ENCODE measurements at places on chromosomes 5 and 9.

DNA sequence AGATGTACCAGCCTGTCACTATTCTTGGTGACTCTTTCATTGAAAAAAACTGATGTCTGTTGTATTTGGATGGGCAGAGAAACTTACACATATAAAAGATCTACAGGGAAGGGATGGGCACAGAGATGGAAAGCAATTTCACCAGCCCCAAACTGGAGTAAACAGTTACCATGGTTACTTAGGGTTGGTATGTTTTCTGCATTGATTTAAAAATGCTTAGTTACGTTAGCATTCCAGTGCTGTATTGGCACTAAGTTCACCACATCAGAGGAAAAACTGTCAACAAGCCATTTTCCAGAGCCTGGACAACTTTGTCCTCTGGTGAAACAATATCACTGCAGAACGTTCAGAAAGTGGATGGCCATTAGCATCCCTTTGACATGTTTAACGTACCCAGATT is 28.0 kb downstream of the MARCHF3 start:
- no peak for DNase-seq

- DNase-seq = no peak
These were observed 134.1 kb downstream of the SEMA6A start for GRCh38 chr5:116440457-116441001.

DNA sequence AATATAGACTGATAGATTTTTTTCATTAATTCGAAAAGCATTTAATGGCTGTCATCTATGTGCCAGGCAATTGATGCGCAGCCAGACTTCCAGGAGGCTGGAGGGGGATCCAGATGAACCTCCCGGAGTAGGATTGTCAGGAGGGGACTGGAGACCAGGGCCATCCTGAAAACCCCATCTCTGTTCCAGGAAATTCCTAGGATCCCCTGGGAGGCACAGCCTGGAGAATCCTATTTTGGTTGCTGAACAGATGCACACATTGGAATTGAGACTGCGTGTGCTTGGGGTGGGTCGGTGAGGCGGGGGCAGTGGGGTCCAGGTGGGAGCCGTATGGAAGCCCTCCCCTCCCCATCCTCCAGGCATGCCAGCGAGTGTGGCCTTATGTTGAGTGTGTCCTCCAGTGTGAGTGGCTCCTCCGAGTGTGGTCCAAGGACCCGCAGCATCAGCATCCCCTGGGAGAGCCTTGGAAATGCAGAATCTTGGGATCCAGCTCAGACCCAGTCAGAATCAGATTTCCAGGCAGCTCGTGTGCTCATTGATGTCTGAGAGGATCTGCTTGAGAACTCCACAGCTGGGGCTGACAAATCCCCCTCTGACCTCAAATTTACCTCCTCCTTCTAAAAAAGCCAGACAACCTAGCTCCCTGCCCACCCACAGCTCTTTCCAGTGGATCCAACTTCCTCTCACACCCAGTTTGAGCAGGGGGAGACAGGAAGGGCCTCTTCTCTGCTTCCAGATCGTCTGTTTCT is 38.7 kb downstream of the ROPN1L start:
- no peak for DNase-seq

DNA sequence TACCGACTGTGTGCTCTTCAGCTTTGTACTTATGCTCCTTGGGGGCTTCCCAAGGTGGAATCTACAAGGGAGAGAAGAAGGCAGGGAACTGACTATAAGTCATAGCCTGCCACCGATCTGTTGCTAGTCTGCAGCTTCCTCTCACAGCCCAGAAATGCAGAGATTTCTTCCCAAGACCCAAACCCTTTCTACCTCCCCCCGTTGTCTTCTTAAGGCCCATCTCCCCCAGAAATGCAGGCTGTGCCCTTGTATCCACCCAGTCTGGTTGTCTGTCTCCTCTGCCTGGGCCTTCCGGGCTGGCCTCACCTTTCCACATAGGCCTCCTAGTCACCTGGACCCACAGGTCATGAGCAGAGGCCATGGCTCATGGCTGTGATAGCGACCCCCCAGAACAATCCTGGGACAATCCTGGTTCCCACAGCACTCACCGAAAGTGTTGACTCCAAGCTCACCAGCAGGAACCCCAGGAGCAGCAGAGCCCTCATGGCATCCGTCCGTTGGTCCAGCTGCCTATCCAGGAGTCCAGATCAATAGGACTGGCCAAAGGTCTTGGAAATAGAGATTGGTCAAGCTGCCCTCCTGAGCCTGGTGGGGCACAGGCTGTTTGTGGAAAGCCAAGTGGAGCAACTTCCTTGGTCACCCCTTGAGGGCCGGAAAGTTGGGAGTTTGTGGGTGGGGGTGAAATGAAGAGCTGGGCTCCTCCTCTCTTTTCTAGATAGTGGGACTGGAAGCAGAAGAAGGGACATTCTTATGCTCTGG is at the start of gene F12:
TSS of gene F12 (minus strand) at position 522 of the 759 bp plus-strand sequence. CDS start at position 485, 37 bp downstream.
- no peak for DNase-seq

GRCh38 chr9:132068605-132069004 is 11.1 kb downstream of the MED27 start:
- DNase-seq = no peak

GRCh38 chr5:42908086-42908485 is 96.4 kb upstream of the SELENOP start:
- no peak for DNase-seq

GRCh38 chr9:71254592-71255277 is 133.3 kb upstream of the TRPM3 start:
- DNase-seq = no peak

DNA sequence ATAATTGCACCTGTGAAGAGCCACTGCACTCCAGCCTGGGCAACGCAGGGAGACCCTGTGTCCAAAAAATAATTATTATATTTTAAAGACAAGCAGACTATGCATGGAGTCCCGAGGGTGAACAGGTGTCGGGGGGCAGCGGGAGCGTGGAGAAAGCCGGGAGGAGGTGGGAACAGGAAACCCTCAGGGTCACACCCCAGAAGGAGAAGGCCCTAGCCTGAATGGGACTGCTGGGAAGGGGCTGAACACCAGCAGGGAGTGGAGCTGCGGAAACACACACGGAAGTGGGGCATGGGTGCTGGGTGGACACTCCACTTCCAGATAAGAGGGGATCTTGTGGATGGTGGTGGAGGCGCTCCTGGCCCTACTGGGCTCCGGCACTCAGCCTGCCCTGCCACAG is 12.8 kb downstream of the SURF6 start:
- no peak for DNase-seq

DNA sequence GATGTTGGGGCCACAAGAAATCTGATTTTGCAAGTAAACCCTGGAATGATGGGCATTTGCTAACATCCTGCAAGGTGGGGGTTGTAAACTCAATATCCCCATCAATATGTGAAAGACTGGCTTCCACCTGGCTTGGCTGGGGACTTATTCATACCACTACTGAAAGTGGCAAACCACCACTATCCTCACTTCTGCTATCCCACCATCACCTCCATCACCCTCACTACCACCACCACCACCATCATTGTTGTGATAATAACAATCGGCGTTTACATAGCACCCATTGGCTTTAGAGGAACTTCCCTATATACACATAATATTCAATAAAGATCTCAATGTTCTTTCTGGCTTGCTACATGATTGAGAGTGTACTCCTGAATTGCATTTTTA is 224.7 kb upstream of the DAP start:
- no peak for DNase-seq

- DNase-seq = no peak
These were observed 40.0 kb upstream of the RICTOR start for GRCh38 chr5:39114155-39114554.

DNA sequence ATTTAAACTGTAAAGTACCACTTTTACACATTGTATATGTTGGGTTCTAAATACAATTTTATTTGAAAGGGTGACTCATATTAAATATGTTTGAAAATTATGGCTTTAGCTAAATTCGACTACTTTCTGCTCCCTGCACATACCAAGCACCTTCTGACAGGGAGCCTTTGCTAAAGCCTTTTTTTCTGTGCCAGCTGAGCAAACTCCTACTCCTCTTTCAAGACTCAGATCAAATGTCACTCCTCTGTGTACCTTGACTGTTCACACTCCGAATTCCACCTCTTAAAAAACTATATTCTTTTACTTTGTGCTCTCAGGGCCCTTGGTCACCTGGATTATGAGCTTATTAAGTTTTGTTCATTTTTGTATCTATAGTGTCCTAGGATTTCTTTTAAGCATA is 6.5 kb upstream of the OXCT1 start:
- DNase-seq = no peak

GRCh38 chr5:166262395-166262794 is 2029.0 kb upstream of the WWC1 start:
- DNase-seq = no peak

- no peak for DNase-seq
These were observed 251.4 kb upstream of the IL12B start for GRCh38 chr5:159581502-159582249.

DNA sequence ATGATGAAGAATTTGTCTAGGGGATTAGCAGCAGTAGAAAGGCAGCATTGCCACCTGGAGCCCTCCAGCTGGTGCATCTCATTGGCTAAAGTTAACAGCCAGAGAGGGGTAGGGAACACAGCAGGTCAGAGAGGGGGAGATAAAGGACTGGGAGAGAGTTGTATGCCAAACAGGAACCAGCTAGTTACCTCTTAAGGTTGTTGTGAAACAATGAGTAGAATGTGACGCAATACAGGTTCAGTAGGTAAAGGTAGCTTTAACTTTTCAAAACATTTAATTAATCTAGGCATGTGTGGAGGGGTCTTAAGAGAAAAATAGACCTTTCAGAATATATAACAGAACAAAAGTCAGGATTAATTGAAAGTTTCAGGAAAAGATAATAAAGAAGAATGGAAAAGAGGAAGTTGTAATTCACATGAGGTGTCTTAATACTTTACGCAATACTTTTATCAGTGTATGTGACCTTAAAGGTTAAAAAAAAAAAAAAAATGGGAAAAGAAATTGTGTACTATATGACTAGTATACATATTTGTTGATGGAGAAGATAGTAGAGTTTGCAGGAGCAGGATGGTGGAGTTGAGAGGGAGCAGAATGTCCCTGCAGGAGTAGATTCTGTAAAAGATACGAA is 14.3 kb downstream of the FBXO38 start:
- no peak for DNase-seq

DNA sequence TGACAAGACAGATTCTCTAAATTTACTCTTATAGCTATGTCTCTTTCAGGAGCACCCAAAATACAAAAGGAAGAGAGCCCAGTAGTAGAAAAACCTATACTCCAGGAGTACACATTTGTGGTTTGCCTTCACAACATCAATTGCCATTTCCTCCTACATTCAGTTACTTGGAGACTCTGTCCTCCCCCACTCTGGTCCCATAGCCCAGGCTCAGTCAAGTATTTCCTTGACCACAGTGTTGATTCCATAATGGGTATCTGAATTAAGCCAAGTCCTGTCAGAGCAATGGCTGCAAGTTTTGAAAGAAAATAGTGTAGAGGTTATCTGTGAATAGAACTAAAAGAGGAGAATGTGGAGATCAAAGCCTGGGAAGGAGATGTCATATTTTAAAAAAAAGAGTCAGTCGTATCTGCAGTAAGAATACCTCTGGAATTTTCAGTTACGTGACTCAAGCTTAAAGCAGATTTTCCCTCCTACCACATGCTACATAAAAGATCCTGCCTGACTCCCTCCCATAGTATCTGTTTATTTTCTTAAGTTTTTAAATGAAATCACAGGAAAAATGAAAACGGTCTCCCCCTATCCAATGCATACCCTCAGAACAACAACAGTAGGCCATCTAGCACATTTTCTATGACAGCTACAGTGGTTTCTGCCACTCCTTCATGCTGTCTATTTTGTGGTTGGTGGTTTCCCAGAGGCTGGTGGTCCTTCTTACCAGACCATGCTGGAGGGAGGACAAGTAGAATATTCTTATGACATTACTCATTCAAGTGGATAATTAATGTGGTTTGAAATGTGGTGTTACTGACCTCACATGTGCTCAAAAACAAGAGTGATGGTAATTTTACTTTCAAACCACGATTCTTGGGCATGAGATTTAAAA is 249.7 kb upstream of the TMEM161B start:
- DNase-seq = no peak

DNA sequence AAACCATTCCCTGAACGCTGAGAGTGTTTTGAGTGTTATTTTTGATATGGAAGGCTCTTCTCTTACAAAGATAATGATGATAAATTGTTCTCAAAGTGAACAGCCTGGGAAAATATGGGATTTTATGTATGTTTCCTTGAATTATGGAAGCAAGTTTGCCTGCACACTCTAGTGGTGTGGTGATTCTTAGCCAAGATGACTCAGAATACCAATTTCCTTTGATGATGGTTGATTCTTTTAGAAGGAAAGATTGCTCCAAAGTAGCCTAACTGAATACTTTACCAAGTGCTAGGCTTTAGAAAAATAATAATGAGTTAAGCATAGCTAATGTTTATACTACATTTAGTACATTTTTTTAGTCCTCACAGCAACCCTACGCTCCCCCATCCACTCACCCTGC is 243.4 kb downstream of the EBF1 start:
- DNase-seq = no peak

GRCh38 chr5:2832394-2832793 is 80.9 kb upstream of the IRX2 start:
- no peak for DNase-seq

GRCh38 chr9:37466037-37466709 is 923 bp upstream of the ZBTB5 start:
- DNase-seq = peak; percentile 10

DNA sequence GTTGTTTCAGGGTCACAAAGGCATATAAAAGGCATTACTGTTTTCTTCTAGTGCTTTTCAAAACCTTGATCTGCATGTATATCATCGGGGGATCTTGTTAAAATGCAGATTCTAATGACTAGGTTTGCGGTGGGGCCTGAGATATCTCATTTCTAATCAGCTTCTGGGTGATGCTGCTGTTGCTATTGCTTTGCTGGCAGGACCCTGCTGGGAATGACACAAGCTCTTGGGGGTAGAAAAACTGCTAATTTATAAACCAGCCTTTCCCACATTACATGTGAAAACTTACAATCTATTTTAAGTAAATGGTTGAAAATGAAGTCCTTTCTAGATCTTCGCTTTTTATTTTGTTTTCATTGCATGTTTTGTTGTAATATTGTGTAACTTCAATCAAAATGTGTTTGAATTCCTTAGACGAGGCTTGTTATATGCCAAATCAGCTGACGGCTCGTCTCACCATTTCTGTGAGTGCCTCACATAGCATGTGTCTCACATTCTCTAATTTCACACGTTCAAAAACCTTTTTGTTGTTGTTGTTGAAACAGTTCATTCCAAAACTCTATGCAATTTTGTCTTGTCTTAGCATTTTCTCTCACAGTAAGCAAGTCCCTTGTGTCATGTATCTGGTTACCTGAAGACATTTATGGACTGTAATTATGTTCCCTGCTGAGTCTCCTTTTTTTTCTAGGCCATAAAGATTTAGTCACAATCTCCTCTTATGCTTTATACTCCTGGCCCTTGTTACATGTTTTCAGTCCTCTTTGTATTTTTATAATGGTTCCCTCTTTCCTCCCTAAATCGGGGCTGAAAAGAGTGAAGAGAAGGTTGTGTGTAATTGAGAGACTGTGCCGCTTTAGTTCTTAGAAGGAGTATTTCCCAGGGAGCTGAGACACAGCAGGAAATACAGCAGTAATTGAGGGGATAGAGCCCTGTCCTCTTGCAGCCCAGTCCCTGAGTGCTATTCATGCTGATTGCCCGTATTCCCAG is 521.0 kb upstream of the SEMA6A start:
- DNase-seq = no peak

- no peak for DNase-seq
These were observed 80.7 kb downstream of the LMX1B start for GRCh38 chr9:126694206-126695081.
